Epithelial cell of prostate (primary cell): ENCODE measurements at places on chromosomes 6 and 20.
A peak's percentile ranks its signal among the peaks of the same experiment; 100 is the strongest.

GRCh38 chr6:26554697-26555504 is 16.7 kb downstream of the HMGN4 start:
- DNase-seq = no peak

GRCh38 chr20:44394452-44394701 is 38.9 kb downstream of the HNF4A start:
- no peak for DNase-seq

GRCh38 chr6:3324262-3324942 is 65.7 kb downstream of the PSMG4 start:
- DNase-seq = no peak

- no peak for DNase-seq
Measured at GRCh38 chr6:54112151-54112650, 958 bp downstream of the MLIP start.

DNA sequence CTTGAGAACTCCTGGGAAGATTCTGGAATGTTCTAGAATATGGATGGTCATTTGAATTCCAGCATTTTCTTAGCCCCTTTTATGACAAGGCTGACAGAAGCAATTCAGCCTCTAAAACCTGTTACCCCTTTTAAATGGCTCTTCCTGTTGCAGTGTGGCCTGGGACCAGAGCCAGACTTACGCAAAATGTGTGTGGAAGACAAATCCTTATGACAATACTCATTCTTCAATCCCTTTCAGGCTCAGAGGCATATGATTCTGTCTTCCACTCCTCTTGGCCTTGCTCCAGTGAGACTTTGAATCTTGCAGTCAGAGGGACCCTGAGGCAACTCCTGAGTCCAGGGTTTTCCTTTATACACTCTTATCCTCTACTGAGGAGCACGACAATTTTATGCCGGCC is 287.0 kb downstream of the CLIC5 start:
- DNase-seq = peak; percentile 57

DNA sequence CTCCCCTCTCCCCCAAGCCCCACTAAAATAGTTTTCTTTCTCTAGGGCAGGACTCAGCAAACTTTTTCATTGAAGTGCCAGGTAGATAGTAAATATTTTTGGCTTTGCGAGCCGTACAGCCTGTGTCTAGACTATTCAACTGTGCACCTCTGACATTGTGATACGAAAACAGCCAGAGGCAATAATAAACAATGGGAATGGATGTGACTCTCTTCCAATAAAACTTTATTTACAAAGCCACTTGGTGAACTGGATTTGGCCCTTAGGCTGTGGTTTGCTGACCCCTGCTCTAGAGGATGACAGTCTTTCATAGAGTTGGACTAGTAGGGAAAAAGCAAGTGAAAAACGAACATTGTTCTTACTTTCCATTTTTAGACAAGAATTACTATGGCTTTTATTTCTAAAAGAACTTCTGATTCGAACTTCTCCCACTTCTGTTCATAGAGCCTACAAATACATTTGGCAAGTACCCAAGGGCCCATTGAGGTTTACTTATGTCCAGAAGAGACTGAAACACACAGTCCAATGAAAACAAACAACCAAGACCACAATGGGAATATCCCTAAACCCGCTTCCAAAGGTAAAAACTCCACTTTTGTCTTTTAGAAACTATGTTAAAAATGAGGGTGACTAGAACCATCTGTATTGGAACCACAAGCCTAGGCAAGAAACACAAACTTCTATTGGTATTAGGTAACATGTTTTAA is 46.4 kb upstream of the CDKAL1 start:
- no peak for DNase-seq

DNA sequence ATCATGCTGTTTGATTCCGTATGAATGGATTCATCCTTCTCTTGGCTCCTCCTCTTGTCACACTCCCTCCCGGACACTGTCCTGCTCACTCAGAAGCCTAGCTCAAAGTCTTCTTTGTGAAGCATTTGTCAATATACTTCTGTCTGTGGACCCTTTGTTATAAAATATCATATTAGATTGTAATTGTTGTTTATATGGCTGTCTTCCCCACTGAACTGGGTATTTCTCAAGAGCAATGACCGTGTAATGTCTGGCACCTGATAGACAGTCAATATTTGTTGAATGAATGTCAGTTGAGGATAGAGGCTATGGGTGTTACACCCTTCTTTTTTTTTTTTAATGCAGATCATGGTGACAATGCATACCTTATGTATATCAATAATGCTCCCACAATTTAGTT is 335.3 kb downstream of the SOX4 start:
- DNase-seq = no peak

GRCh38 chr6:92892626-92893170 is 526.7 kb downstream of the EPHA7 start:
- DNase-seq = no peak
